Stimulated activated CD4-positive, alpha-beta T cell treated with anti-CD3 and anti-CD28 coated beads, Interleukin-15, amount 100 ng/mL, for 1 hour (primary cell): ENCODE measurements at places on chromosomes 6 and 20.

GRCh38 chr6:150126641-150127291, 16.1 kb upstream of the PPP1R14C start:
- DNase-seq, result no peak

GRCh38 chr20:815914-816606, 17.5 kb upstream of the FAM110A start:
- peak; percentile 38 for DNase-seq

DNA sequence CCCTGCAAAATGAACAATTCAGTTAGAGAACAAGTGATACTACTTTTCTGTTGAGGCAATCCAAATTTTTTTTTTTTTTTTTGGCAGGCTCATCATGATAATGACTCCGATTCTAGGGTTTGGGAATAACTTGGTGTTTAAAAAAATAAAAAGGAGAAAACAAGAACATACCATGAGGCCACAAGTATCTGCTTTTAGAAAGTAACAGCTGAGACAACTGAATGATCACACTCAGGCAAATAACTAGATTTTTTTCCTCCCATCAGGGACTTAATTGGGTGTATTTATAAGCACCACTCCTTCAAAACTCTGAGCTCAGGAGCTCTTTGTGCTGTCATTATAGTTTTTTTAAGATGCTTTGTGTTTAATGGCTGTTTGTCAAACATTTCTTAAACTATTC, 29.6 kb downstream of the PAK5 start:
- no peak for DNase-seq

GRCh38 chr20:4661191-4661590, 60.5 kb upstream of the PRND start:
- DNase-seq, result no peak

DNA sequence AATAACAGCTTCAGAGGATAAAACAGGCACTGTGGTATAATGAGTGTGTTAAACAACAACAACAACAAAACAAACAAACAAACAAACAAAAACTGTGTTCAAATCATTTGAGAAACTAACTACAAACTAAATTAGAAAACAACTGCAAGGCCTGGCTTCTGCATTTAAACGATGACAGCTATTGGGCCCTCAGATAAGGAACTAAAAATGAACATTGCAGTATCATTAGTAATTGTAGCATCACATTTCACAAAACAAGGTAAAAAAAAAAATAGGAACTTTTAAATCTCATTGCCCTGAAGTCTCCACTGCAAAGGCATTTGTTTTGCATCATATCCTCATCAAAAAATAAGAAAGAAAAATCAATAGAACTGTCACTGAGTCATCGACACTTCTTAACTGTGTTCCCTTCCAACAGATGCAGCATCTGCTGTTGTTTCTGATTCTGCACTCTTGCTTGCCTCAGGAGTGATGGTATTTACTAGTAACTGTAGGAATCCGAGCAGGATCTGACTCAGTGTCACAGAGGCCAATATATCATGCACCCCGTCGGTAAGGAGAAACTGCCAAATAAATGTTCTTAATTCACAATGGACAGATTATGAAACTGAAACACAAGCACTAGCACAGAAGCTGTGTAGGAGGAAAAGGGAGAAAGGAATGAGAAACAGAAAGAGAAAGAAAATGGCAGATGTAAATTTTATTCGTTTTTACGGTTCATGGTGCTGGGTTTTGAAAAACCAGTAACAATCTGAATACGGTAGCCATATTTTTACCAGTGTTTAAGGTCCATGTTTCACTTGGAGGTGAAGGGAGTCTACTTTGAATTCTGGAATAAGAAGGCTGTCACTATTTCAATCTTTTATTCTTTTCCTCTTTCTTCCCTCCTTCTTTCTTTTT, 365.7 kb upstream of the EPHA7 start:
- DNase-seq, result no peak

GRCh38 chr20:58235010-58235409, 6.6 kb upstream of the ANKRD60 start:
- DNase-seq, result no peak

DNA sequence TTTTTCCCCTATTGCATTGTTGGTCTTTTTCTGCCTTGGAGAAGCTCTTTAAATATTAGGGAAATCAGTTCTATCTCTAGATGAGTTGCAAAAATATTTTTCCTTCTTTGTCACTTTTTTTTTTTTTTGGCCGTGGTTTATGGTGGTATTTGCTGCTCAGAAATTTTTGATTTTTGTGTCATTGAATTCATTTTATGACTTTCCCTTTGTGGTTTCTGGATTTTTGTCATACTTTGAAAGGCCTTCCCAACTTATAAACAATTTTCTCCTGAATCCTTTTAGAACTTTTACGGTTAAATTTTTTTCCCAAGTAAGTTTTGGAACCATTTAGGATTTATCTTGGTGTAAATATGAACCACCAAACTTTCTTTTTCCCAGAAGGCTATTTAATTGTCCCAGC, 145.6 kb downstream of the GJA10 start:
- DNase-seq, result no peak

- no peak for DNase-seq
These were observed 101.9 kb downstream of the EPB41L2 start for GRCh38 chr6:130961148-130961547.

- no peak for DNase-seq
These were observed 4.7 kb upstream of the SULF2 start for GRCh38 chr20:47789764-47790579.

GRCh38 chr6:106631346-106631745, 2.0 kb downstream of the QRSL1 start:
- no peak for DNase-seq

DNA sequence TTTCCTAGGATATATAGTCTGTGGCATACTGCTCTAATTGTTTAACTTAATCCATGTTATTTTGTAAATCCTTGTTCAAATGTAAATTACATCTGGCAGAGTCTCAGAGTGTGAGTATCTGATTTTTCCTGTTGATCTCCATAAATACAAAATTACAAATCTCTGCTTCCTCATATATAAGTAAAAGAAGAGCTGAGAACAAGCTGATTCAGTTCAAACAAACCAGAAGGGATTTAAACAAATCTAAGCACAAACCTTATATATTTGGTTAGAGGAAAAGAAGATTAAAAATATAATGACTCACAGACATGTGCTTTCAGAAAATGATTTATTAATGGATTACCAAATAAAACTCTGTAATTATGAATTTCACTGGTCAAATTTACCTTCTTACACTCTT, 37.3 kb downstream of the KIF13A start:
- no peak for DNase-seq

DNA sequence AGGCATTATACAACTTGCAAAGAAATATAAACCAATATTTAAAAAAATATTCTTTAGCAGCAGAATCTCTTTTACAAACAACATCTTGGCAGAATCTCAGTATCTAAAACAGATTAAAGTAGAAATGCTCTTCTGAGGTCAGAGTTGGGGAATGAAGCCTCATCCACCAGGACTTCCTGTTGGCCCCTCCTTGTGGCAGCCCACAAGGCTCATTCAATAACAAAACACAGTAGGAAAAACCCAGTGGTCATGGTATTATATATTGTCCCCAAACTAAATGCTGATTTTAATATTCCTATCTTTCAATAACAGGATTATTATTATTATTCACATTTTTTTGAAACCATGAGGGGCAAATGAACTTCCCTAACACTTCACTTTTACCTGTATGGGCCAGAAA, 368.6 kb downstream of the BTBD9 start:
- no peak for DNase-seq

GRCh38 chr6:73085443-73085871, 139.8 kb downstream of the KHDC1L start:
- DNase-seq, result no peak

- DNase-seq, result no peak
These were observed 141.0 kb downstream of the OR2B2 start for GRCh38 chr6:27771235-27771634.

- DNase-seq, result no peak
These were observed 514 bp downstream of the ACOT13 start for GRCh38 chr6:24667378-24667803.

GRCh38 chr6:87902383-87902782, 145.3 kb upstream of the SPACA1 start:
- DNase-seq, result no peak
